ENCODE measurements at places on chromosomes 7 and 10. TPM values are rescaled to one million over a fixed set of nuclear protein-coding genes. Genes with fewer than 3 reads are reported as not detected.

Gene MYOZ1
- 0.26 TPM for polyA plus RNA-seq

Gene ABCB1
- 2.0 TPM for polyA plus RNA-seq

Gene NKX1-2
- not detected for polyA plus RNA-seq

Gene HOXA7
- not detected for polyA plus RNA-seq

Gene ZKSCAN1
- 30.7 TPM for polyA plus RNA-seq

Gene BEND7
- 9.2 TPM for polyA plus RNA-seq

Gene CRYGN
- polyA plus RNA-seq = not detected

Gene ARHGAP22
- polyA plus RNA-seq = 13.8 TPM

Gene FGFR2
- polyA plus RNA-seq = not detected

Gene DYNC1I1
- polyA plus RNA-seq = 0.05 TPM

Gene PRF1
- polyA plus RNA-seq = not detected

Gene SPDYE11
- not detected for polyA plus RNA-seq

Gene RPEL1
- polyA plus RNA-seq = 0.08 TPM

Gene PIP
- polyA plus RNA-seq = not detected

Gene ABCB4
- polyA plus RNA-seq = 0.18 TPM

Gene PLXNA4
- 3.0 TPM for polyA plus RNA-seq

Gene OR13A1
- not detected for polyA plus RNA-seq

Gene ZNF488
- 0.59 TPM for polyA plus RNA-seq

Gene GNG11
- 9.8 TPM for polyA plus RNA-seq

Gene GRM3
- polyA plus RNA-seq = not detected

Gene FOXI2
- not detected for polyA plus RNA-seq

Gene SLC13A1
- polyA plus RNA-seq = not detected

All from SK-N-SH (cell line).